Panc1 (cell line): ENCODE measurements at places on chromosomes 3 and 15. TPM values are rescaled to one million over a fixed set of nuclear protein-coding genes. Genes with fewer than 3 reads are reported as not detected.

The RYR3 gene
- not detected for total RNA-seq

The GPR176 gene
- total RNA-seq: 12.7 TPM

The UROC1 gene
- total RNA-seq: not detected

The MRPS22 gene
- total RNA-seq: 61.9 TPM

The DAPK2 gene
- 10.2 TPM for total RNA-seq

The LYZL4 gene
- total RNA-seq: not detected

The LRRIQ4 gene
- not detected for total RNA-seq

The CLDN16 gene
- not detected for total RNA-seq

The SPG11 gene
- total RNA-seq: 55.0 TPM

The SLC27A2 gene
- 0.18 TPM for total RNA-seq

The TIMP4 gene
- total RNA-seq: not detected

The ADGRG7 gene
- total RNA-seq: not detected

The RPUSD3 gene
- total RNA-seq: 40.4 TPM

The MYZAP gene
- 1.1 TPM for total RNA-seq

The ADAMTS17 gene
- 1.6 TPM for total RNA-seq

The EDC3 gene
- 45.5 TPM for total RNA-seq

The AGBL1 gene
- not detected for total RNA-seq

The FBXO40 gene
- total RNA-seq: not detected

The C3orf49 gene
- total RNA-seq: not detected

The GOLGA8S gene
- 0.15 TPM for total RNA-seq

The RPL22L1 gene
- 35.2 TPM for total RNA-seq

The BFSP2 gene
- 0.67 TPM for total RNA-seq

The GABRA5 gene
- not detected for total RNA-seq

The ADCY5 gene
- total RNA-seq: 1.4 TPM

The SYNM gene
- total RNA-seq: 38.9 TPM

The TM4SF4 gene
- 0.46 TPM for total RNA-seq

The DUOXA1 gene
- not detected for total RNA-seq

The VEPH1 gene
- total RNA-seq: 0.51 TPM

The ZNF860 gene
- total RNA-seq: 8.9 TPM

The TM6SF1 gene
- 0.69 TPM for total RNA-seq

The NDUFB5 gene
- 142 TPM for total RNA-seq

The NPRL2 gene
- total RNA-seq: 14.6 TPM

The NMB gene
- total RNA-seq: 9.5 TPM

The SEMA3F gene
- total RNA-seq: 69.6 TPM

The THBS1 gene
- 61.9 TPM for total RNA-seq

The LRTM1 gene
- total RNA-seq: not detected

The TLR9 gene
- not detected for total RNA-seq

The ACOX2 gene
- total RNA-seq: 3.2 TPM

The LEKR1 gene
- not detected for total RNA-seq

The MOBP gene
- total RNA-seq: not detected

The CPNE4 gene
- total RNA-seq: not detected

The PCOLCE2 gene
- 14.6 TPM for total RNA-seq

The ACKR4 gene
- not detected for total RNA-seq

The CCDC191 gene
- 5.6 TPM for total RNA-seq

The CFAP161 gene
- total RNA-seq: 2.7 TPM

The ERICH6 gene
- 0.28 TPM for total RNA-seq

The PLA2G4E gene
- not detected for total RNA-seq

The CAMKV gene
- total RNA-seq: 0.85 TPM
